D721Med (cell line): ENCODE measurements at places on chromosomes 3 and 15.

DNA sequence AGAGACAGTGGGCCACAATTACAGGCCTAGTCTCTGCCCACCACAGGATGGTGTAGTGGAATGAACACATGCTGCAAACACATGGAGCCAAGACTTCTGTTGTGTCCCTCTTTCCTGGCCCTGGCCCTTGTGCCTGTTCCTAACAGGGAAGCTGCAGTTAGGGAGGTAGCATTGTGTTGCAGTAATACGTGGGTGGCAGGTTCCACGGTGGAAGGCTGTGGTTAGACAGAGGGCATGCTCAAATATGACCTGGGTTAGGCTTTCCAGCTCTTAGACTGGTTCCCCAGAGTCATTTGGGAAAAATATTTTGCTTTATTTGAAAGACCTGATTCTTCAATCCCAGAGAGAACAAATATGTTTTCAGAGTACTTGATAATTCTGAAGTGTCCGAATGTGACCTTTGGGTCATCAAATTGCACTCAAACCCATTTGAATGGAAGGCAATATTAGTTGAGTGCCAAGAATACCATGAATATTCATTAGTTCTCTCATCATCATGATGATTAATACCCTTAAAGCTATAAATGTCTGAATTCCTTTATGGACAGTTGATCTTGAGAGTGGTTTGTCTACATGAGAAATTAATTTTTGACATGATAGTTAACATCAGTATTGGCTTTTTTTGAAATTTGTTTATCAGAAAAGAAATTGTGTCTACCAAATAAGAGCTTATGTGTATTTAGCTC, 28.5 kb downstream of the PLAAT1 start:
- no peak for DNase-seq

DNA sequence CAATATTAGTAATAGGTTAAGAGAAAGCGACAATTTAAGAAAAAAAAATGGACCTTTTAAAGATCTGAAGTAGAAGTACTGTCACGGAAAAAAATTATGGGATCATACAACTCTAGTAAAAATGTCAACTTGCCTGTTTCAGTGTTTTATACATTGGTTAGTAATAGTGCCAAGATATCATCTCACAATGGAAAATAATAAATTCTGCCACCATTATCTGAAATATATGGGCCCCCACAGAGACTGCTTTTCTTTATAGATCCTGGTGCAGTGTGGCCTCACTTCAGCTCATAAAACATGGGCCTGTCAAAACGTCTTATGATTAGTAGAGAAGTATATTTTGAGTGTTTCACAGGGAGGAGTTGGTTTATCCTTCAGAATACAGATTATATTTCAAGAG, 266.3 kb upstream of the EPHA6 start:
- no peak for DNase-seq

- DNase-seq = no peak
These were observed 94.7 kb downstream of the IL5RA start for GRCh38 chr3:3015185-3016089.

DNA sequence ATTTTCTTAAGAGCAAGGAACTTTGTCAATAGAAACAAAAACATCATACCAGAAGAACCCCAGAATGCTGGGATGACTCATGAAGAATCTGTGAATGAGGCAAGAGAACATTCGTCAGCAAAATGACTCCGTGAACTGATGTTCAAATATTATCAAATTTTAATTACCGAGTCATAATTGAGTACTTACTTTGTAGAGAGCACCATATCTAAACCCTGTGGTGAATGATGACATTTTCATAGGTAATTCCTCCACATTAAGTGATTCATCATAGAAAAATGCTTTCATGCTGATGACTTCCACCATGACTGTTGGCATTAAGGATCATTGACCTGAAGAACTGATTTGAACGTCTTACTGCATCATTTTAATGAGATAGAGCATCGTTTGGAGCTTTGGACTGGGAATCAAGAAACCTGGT, 56.3 kb downstream of the PPARG start:
- no peak for DNase-seq

GRCh38 chr15:58762285-58762684, 8.8 kb upstream of the MINDY2 start:
- DNase-seq = no peak

DNA sequence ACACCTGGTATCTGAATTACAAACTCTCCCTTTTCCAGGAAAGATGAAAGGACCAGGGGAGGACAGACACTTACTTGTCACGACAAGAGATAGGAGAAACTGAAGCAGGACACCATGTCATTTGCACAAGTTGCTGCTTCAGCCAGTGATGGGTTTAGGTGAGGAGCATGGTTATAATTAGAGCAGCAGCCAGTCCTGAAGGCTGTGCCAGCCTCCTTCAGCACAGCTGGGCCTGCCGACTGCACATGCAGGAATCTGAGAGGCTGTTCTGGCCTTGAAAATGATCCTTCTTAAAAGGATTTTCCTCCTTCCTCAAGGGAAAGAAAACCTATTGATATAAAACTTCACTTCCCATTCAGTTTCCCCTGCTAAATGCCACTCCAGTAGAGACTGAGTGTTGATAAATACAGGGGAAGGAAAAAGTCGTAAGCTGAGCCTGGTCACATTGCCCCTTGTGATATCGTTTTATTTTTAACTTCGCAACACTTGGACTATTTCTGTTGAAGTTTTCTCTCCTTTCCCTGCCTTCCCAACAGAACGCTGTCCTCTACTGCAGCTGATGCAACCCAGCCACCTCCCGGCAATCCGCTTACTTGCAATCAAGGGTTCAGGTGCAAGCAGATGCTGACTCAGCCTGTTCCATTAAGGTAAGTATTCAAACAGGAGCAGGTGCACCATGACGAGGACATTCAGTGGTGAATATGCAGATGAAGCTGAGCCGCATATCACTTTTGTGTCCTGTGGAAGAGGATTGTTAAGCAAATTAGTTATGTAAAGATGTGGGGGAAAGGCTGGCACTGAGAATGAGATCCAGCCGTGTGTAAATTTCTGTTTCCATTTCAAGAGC, at the start of gene FBXO40:
Gene FBXO40 (plus strand): TSS at position 524 of the 847 bp plus-strand sequence. CDS start 27,197 bp downstream, outside the sequence.
- DNase-seq = no peak

- no peak for DNase-seq
These were observed 122.9 kb downstream of the TPRG1 start for GRCh38 chr3:189294649-189295048.

GRCh38 chr3:20726786-20727185, 540.8 kb upstream of the SGO1 start:
- DNase-seq = no peak

- DNase-seq = no peak
These were observed 47.1 kb downstream of the HRH1 start for GRCh38 chr3:11201251-11202019.

GRCh38 chr3:185272033-185272432, 18.2 kb upstream of the EHHADH start:
- DNase-seq = no peak

GRCh38 chr3:112127522-112128494, 5.2 kb downstream of the GCSAM start:
- no peak for DNase-seq

GRCh38 chr15:20341901-20342600, 199.5 kb downstream of the GOLGA6L6 start:
- no peak for DNase-seq

GRCh38 chr3:8491271-8492144, 10.1 kb upstream of the LMCD1 start:
- no peak for DNase-seq

- no peak for DNase-seq
These were observed 21.9 kb downstream of the KLHL6 start for GRCh38 chr3:183533412-183534132.

DNA sequence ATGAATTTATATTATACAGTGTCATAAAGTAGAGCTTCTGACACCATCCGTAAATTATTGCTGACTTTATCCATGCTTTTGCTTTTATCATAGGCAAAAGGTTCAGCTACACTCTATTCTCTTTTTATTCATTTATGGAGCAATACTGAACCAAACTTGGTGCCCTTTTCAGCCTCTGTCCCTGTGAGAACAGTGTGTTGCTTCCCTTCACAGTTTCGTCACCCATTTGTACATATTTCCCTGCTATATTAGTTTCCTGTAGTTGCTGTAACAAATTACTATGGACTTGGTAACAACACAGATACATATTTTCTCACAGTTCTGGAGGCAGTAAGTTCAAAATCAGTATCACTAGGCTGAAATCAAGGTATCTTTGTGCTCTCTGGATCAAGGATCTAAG, 2.8 kb upstream of the RPL24 start:
- no peak for DNase-seq

DNA sequence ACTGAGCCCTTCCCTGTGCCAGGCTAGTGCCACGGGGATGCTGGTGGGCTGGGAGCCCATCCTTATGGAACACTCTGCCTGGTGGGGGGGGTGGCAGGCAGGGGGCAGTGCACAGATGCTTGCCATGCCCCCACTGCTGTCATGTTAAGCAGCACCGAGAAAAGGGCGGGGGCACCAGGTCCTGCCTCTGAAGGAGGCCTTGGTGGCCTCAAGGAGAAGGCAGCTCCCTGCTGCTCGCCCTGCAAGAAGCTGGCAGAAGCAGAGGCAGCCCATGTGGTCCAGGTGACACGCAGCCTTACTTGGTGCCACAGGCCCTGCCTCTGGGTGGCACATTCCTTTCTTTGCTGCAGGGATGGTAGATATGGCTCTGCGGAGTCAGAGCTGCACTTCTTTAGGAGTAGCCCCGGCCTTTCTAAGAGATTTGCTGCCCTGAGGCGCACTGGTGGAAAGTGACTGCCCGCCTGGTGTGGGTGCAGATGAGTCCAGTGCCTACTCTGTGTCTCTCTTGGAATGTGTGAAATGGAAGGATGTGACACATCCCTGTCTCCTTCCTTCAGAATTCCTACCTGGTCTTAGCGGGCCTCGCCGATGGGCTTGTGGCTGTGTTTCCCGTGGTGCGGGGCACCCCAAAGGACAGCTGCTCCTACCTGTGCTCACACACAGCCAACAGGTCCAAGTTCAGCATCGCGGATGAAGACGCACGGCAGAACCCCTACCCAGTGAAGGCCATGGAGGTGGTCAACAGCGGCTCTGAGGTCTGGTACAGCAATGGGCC, 145.8 kb downstream of the LRRK1 start:
- no peak for DNase-seq

DNA sequence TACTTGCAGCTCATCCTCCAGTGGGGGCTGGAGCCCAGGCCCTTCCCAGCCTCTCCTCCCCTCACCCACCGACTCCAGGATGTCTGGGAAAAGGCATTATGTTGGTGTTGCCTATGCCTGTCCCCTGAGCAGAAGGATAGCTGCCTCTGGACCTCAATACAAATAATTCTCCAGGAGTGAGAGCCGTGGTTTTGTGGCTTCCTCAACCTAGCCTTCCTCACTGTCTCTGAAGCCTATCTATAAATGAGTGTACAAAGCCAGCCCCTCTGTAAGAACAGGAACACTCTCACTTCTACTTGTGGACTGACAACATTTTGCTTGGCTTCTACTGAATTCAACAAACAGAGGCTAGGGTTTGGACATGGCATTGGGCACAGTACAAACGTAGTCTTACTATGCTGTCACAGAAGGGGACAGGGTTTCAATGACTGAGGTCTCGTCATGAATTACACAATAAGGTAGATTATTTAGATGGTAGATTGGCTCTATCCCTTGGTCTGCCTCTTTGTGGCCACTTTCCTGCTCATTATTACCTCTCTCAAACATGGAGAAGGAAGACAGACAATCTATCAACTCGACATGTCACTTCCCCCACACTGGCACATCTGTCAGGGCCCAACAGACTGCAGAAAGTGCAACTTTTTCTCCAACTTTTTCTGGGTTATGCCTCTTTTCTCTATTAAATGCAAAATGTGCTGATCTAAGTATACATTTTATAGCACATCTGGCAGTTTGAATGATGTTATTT, 82.8 kb upstream of the MEX3B start:
- DNase-seq = no peak

- DNase-seq = no peak
These were observed 250.8 kb downstream of the TBC1D5 start for GRCh38 chr3:17491601-17492000.

- no peak for DNase-seq
These were observed 62.7 kb upstream of the BNIP2 start for GRCh38 chr15:59751552-59752413.
